B cell (primary cell): ENCODE measurements at places on chromosomes 3 and 15. TPM values are rescaled to one million over a fixed set of nuclear protein-coding genes. Genes with fewer than 3 reads are reported as not detected.

Gene BUB1B
- polyA plus RNA-seq = 0.70 and 0.78 TPM in 2 replicates

Gene ESYT3
- polyA plus RNA-seq = not detected in 2 replicates

Gene TUSC7
- polyA plus RNA-seq = not detected in 2 replicates

Gene SNTN
- not detected in 2 replicates for polyA plus RNA-seq

Gene BOC
- polyA plus RNA-seq = 0.58 and 2.0 TPM in 2 replicates

Gene C2CD4A
- not detected in 2 replicates for polyA plus RNA-seq

Gene CHRNA7
- 0.16 and 0.94 TPM in 2 replicates for polyA plus RNA-seq

Gene CAMP
- 0.22 and 0.30 TPM in 2 replicates for polyA plus RNA-seq

Gene GATM
- 7.3 and 9.6 TPM in 2 replicates for polyA plus RNA-seq

Gene GRK7
- 0.07 and 0.12 TPM in 2 replicates for polyA plus RNA-seq

Gene MEX3B
- 0.40 and 2.3 TPM in 2 replicates for polyA plus RNA-seq

Gene FBXO22
- polyA plus RNA-seq = 6.6 and 6.7 TPM in 2 replicates

Gene MRPL46
- 10.0 and 14.3 TPM in 2 replicates for polyA plus RNA-seq

Gene XCR1
- polyA plus RNA-seq = 0.01 and 0.06 TPM in 2 replicates

Gene RETNLB
- not detected in 2 replicates for polyA plus RNA-seq

Gene CCNB2
- polyA plus RNA-seq = 0.69 and 1.0 TPM in 2 replicates

Gene ZNF609
- polyA plus RNA-seq = 5.0 and 5.8 TPM in 2 replicates

Gene PCSK6
- 0.66 and 2.1 TPM in 2 replicates for polyA plus RNA-seq

Gene KBTBD13
- polyA plus RNA-seq = not detected in 2 replicates

Gene HRH1
- polyA plus RNA-seq = not detected in 2 replicates

Gene ILDR1
- polyA plus RNA-seq = 1.3 and 4.7 TPM in 2 replicates

Gene BRPF1
- polyA plus RNA-seq = 22.2 and 24.4 TPM in 2 replicates

Gene EXD1
- not detected in 2 replicates for polyA plus RNA-seq

Gene SPRED1
- 0.09 and 0.16 TPM in 2 replicates for polyA plus RNA-seq
